ENCODE measurements at places on chromosomes 1 and 21.

- DNase-seq = no peak
Observed at GRCh38 chr1:109687641-109688499, at the start of gene GSTM1. GSTM1 (plus strand) TSS chr1:109687817; CDS start chr1:109687874, 57 bp downstream.

DNA sequence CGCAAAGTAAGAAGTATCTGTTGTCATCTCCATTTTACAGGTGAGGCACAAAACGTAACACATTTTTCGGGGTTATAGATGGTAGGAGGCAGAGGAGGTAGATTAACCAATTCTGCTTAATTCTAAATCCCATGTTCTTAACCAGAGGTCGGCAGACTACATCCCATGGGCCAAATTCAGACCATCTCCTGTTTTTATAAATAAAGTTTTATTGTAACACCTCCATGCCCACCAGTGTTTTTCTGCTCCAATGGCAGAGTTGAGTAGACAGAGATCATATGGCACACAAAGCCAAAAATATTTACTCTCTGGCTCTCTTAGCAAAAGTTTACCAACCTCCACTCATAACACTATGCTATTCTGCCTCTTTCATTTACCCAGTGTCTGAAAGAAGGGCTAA is 30.9 kb downstream of the FHAD1 start:
- DNase-seq = no peak

DNA sequence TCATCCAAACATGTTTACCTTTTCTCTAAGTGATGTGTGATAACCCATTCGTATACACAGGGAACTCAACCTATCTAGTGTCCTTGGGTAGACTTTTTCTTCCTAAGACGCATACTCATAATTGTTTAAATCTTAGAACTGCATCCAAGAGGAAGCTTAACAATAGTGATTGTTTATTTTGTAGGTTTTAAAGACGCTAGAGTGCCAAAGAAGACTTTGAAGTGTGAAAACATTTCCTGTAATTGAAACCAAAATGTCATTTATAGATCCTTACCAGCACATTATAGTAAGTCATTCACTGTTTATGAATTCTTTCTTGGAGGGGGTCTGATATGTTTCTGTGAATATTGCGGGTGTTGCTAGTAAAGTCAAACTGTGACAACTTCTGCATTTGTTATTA is 25.4 kb downstream of the PLA2G4A start:
- DNase-seq = no peak

GRCh38 chr1:239682046-239682445 is 295.7 kb downstream of the CHRM3 start:
- DNase-seq = no peak

- no peak for DNase-seq
Observed at GRCh38 chr1:241715956-241716355, 63.9 kb downstream of the WDR64 start.

DNA sequence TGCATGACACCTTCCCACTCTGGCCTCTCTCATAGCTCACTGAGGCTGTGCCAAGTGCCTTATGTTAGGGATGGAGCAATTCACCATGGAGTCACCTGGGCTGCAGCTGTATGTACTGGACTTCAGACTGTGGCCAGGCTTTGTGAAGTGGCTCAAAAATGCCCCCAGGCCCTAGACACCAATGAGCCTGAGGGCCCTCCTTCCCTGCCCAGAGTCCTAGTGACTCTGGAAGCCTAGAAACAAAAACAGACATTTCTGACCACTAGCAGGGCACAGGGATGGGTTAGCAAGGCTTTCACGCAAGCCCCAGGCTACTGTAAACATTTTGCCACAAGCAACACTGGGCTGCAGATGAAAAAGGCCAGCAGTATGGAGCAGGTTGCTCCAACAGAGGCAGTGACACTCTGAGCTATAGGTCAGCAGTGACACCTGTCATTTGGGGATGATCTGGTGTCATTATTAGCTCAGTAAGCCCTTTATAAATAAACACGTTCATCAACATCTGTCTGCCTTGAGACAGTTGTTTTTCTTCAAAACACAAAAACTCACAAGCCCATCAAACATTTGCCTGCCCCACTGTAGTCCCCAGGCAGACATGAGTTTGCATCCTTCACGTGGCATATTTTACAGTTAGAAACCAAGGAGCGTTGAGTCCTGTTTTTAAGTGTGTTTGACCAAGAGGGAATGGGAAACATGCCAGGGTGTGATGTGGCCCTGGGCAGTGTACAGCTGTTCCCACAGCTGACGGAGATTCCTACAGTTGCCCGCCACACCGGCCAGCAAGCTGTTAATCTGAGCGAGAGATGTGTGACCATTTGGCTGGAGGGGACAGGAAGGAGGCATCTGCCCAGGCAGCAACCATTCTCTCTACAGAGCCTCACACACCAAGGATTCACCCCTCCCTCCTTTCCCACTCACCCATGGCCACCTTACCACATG is 66.8 kb downstream of the KCNN3 start:
- DNase-seq = no peak

DNA sequence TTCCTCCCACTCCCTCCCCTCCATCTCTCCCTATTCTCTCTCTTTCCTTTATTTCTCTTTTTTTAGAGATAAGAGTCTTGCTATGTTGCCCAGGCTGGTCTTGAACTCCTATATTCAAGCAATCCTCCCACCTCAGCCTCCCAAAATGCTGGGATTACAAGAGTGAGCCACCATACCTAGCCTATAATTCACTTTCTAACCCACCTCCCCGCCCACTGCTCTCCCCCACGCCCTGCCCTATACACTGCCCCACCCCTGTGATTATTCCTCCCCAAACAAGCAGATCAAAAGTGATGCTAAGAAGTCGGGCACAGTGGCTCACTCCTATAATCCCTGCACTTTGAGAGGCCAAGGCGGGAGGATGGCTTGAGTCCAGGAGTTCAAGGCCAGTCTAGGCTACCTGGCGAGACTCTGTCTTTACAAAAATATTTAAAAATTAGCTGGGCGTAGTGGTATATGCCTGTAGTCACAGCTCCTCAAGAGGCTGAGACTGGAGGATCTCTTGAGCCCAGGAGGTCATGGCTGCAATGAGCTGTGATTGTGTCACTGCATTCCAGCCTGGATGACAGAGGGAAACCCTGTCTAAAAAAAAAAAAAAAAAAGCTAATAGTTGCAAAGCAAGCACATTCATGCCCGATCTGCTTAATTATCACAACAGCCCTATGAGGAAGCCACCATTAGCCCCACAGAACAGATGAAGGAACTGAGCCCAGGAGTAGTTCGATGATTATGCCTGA is 12.8 kb upstream of the E2F2 start:
- peak; percentile 47 for DNase-seq

DNA sequence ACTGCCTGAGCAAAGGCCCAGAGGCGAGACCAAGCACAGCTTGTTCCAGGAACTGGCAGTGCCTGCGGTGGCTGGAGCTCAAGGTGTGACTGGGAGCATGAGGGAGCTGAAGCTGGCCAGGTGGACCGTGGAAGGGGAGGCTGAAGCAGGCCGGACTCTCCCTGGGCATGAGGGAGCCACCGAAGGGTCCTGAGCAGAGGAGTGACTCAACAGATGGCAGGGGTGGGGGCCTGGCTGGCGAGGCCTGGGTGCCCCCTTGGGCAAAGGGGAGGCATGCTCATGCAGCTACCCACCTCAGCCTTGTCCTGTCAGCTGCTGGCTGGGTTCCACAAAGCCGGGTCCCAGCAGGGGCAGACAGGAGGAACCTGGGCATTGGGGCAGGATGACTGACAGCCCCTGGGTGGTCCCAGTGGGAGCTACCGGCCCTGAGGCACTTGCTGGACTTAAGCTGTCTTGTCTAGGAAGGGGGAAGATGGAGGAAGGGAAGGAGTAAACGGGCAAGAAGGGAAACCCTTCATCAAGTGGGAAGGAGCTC is 118.9 kb downstream of the LACTBL1 start:
- DNase-seq = no peak

- DNase-seq = no peak
Observed at GRCh38 chr1:39576016-39576657, 453 bp downstream of the PABPC4 start.

DNA sequence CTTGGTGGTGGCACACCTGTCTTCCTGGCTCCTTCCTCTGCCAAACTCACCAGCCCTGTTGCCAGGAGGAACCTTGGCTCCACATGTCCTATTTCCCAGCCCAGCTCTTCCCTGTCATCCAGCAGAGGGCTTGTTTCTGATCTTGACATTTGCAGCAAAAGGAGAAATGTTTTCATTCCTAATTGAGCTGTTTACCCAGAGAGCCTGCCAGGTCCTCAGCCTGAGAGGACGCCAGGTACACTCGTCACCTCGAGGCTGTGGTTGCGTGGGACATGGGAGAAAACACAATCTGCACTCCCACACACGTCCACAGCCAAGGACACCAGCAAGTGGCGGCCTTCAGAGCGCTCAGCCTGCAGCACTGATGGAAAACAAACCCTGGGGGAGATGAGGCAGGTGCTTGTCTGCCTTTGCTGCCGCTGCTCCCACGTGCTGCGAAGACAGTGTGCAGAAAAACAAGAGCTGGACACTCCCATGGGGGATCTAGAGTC is 132.8 kb upstream of the CD34 start:
- DNase-seq = no peak

DNA sequence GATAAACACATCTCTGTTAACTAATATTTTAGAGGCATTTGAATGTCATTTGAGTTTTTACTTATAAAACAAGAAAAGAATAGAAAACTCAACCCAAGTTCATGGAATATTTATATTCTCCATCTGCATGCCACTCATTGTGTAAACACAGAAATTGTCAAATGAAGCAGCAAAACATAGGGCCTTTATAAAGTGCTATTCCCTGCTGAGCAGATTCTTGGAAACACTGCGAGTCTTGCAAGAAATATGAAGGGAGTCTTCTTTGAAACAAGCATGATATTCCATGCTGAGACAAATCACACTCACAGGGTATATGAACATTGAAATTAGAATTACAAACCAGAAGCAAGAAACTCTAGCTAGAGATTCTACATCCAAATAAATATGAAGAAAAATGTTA is 655.8 kb downstream of the BRINP3 start:
- no peak for DNase-seq

GRCh38 chr1:109208836-109209463 is 4.8 kb upstream of the SARS1 start:
- no peak for DNase-seq

- DNase-seq = no peak
Observed at GRCh38 chr1:198363625-198364151, 176.8 kb downstream of the ATP6V1G3 start.

DNA sequence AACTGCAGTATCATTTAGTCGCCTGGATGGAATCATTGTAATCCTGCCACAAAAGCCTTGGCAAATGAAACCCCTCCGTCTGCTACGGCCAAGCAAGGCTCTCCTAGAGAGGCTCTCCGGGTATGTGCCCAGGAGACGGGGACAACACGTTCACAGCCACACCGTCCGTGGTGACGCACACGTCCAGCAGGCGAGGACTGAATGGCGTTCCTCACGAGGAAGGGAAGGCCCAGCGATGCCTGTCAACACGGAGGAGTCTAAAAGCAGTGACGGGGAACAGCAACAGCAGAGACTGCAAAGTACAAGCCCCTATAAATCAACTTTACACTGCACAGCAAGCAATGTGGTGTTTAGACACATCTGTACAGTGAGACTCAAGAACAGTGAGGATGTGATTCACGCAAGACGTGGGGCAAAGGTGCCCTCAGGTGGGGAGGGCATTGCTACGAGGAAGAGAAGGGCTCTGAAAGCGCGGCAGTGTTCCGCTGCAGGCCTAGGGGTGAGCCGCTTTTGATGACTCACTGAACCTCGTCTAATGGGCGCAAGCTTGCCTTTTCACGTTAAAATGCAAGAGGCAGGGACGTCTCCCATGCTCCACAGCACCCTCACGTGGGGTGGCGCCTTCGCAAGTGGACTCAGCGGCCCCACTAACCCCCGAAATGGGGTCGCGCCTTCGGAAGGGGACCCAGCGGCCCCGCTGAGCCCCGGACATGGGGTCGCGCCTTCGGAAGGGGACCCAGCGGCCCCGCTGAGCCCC is 6.8 kb downstream of the WRAP73 start:
- no peak for DNase-seq

- DNase-seq = no peak
Observed at GRCh38 chr21:46141767-46142581, 13.4 kb downstream of the FTCD start.

DNA sequence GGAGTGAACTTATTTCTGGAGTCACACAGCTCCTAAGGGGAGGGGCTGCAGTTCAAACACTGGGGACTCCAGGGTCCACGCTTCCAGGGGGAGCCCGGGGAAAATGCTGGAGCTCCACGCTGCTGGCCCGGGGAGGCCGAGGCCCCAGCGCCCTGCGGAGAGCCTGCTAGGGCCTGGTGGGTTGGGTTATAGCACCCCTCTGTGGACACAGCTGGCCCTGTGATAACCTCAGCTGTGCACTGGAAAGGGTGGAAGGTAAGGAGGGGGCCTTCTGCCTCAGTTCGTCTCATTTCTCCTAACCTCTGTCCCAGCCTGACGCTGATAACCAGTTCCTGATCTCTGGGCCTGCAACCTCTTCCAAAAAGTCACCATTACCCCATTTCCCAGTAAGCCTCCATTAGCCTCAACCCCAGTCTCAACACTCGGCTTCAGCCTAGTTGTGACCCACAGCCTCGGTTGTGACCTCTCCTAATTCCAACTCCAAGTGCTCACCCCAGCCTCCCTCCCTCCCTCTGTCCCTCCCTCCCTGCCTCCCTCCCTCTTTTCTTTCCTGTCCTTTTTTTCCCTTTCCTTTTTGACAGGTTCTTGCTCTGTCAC is 7.1 kb downstream of the NBL1 start:
- DNase-seq = no peak

- DNase-seq = no peak
Observed at GRCh38 chr1:60857851-60858250, 224.5 kb upstream of the NFIA start.

DNA sequence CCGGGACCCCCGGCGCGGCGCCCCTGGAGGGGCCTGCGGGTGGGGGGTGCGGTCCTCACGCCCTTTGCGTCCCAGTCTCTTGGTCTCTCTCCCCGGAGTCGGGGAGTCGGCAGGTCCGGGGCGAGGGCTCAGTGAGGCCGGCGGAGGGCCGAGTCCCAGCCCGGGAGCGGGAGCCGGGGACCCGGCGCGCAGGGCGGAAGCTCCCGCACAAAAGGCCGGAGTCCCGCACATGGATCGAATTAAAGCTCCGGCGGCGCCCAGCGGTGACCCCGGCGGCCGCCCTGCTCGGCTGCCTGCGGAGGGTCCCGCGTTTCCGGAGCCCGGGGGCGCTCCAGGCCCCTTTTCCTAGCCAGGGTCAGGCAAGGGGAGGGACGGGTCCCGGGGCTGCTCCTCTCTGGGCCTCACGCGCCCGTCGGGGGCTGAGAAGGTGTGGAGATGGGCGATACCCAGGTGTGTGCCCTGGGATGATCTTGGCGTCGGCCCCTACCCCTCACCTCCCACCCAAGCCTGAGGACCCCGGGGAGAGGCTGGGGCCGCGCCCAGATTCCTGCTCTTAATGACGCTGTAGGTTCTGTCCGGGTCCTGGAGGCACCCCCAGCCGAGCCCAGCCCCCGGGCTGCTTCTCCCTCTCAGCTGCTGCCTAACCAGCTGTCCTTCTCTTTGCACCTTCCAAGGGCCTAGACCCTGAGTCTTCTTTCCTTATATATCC is 512 bp downstream of the FBLIM1 start:
- DNase-seq = no peak

Data from Caki2 (cell line).